Neural progenitor cell (in vitro differentiated cells): ENCODE measurements at places on chromosomes 2 and 18. TPM values are rescaled to one million over a fixed set of nuclear protein-coding genes. Genes with fewer than 3 reads are reported as not detected.

The FSIP2 gene
- total RNA-seq = 12.7 and 15.9 TPM in 2 replicates

The RBM44 gene
- total RNA-seq = 0.30 and 0.34 TPM in 2 replicates

The SERPINB2 gene
- total RNA-seq = not detected in 2 replicates

The COL4A4 gene
- 0.60 and 0.62 TPM in 2 replicates for total RNA-seq

The MDH1B gene
- 3.7 and 3.9 TPM in 2 replicates for total RNA-seq

The TRABD2A gene
- total RNA-seq = 1.7 and 2.0 TPM in 2 replicates

The SDC1 gene
- 27.5 and 54.0 TPM in 2 replicates for total RNA-seq

DNA sequence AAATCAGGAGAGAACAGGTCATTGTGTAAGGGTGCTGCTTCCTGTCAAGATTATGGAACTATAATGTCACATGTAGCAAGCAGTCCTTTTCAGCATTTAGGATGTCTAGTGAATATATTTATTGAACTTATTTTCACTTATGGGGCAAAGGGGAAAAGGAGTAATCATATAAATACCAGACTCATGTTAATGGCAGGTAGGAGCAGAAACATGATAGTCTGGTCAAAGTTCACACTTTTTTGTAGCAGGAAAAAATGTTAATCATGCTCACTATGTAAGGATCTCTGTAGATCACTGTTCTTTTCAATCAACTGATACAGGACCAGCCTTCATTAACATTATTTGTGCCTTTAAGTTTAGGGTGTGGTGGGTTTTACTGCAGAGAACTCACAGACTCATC, 219.0 kb downstream of the STK39 start:
- H3K4me3 ChIP-seq = no peak overlapping the region
- no peak for DNase-seq
- H3K36me3 ChIP-seq = no peaks in the 10 kb centered on the region
- no peak overlapping the region for H3K27ac ChIP-seq

DNA sequence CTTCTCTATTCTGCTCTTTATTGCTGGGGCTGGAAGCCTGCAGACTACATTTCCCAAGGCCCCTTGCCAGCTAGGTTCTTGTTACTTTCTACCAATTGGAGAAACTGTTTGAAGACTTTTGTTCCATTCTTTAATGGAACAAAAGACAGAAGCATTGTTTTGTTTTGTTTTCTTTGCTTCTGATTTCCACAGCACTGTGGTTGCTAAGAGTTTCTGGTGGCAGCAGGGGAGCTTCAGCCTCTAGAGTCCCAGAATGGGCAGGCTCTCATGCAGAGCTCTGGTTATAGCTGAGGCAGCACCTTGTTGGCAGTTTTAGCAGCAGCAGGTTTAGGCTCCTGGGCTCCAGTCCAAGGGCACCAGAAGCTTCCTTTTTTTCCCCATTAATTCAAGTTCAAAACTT, 234.3 kb downstream of the ETAA1 start:
- H3K27me3 ChIP-seq = no peaks in the 10 kb centered on the region
- peaks cover 6% of the 10 kb centered on the region for H3K4me1 ChIP-seq
- no peak overlapping the region for H3K4me3 ChIP-seq
- H3K27ac ChIP-seq = no peak overlapping the region
- H3K36me3 ChIP-seq = no peaks in the 10 kb centered on the region
- peak; percentile 65 for DNase-seq

- H3K27me3 ChIP-seq = no peaks in the 10 kb centered on the region
- peaks cover 6% of the 10 kb centered on the region for H3K4me1 ChIP-seq
- H3K4me3 ChIP-seq = no peak overlapping the region
- DNase-seq = peak; percentile 28
- peak overlapping the region; percentile 27 for H3K27ac ChIP-seq
Observed at GRCh38 chr18:67525328-67526099, 9.0 kb upstream of the DSEL start.

GRCh38 chr18:11927497-11927896, 19.4 kb upstream of the MPPE1 start:
- H3K36me3 ChIP-seq = no peaks in the 10 kb centered on the region
- DNase-seq = no peak
- H3K4me1 ChIP-seq = no peaks in the 10 kb centered on the region
- H3K27ac ChIP-seq = no peak overlapping the region
- no peak overlapping the region for H3K4me3 ChIP-seq

- H3K4me3 ChIP-seq = no peak overlapping the region
- no peak overlapping the region for H3K27ac ChIP-seq
- H3K27me3 ChIP-seq = no peaks in the 10 kb centered on the region
- DNase-seq = no peak
Observed at GRCh38 chr18:12068950-12069320, 24.7 kb upstream of the ANKRD62 start.

GRCh38 chr2:152219077-152219828, 43.7 kb upstream of the STAM2 start:
- no peaks in the 10 kb centered on the region for H3K27me3 ChIP-seq
- no peak for DNase-seq
- H3K27ac ChIP-seq = no peak overlapping the region
- peaks cover 16% of the 10 kb centered on the region for H3K4me1 ChIP-seq
- H3K36me3 ChIP-seq = no peaks in the 10 kb centered on the region

DNA sequence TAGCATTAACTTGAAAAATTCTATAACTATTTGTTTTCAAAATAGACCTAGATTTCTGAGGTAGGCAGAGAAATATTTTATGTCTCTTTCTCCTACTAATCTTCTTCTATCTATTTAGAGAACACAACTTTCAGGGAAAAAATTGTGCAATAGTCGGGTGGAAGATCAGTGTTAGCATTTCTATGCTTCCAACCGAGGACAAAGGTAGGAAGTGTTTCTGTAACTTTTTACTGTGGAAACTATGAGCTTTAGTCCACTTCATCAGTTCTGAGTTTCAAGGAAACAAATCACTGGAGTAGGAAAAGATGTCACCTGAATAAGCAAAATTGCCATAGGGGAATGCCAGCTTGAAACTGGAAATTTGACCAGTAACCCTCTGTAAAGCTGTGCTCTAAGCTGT, 207.7 kb upstream of the CTAGE1 start:
- no peak overlapping the region for H3K4me3 ChIP-seq
- H3K4me1 ChIP-seq = no peaks in the 10 kb centered on the region
- H3K27me3 ChIP-seq = no peaks in the 10 kb centered on the region
- H3K36me3 ChIP-seq = no peaks in the 10 kb centered on the region
- no peak overlapping the region for H3K27ac ChIP-seq

GRCh38 chr2:101140237-101140636, 10.9 kb downstream of the TBC1D8 start:
- H3K36me3 ChIP-seq = no peaks in the 10 kb centered on the region
- no peaks in the 10 kb centered on the region for H3K27me3 ChIP-seq
- H3K4me1 ChIP-seq = no peaks in the 10 kb centered on the region
- no peak for DNase-seq
- no peak overlapping the region for H3K27ac ChIP-seq

GRCh38 chr2:126302043-126302442, 353.9 kb upstream of the GYPC start:
- no peaks in the 10 kb centered on the region for H3K36me3 ChIP-seq
- H3K4me3 ChIP-seq = no peak overlapping the region
- H3K4me1 ChIP-seq = no peaks in the 10 kb centered on the region
- H3K27me3 ChIP-seq = no peaks in the 10 kb centered on the region
- no peak overlapping the region for H3K27ac ChIP-seq

DNA sequence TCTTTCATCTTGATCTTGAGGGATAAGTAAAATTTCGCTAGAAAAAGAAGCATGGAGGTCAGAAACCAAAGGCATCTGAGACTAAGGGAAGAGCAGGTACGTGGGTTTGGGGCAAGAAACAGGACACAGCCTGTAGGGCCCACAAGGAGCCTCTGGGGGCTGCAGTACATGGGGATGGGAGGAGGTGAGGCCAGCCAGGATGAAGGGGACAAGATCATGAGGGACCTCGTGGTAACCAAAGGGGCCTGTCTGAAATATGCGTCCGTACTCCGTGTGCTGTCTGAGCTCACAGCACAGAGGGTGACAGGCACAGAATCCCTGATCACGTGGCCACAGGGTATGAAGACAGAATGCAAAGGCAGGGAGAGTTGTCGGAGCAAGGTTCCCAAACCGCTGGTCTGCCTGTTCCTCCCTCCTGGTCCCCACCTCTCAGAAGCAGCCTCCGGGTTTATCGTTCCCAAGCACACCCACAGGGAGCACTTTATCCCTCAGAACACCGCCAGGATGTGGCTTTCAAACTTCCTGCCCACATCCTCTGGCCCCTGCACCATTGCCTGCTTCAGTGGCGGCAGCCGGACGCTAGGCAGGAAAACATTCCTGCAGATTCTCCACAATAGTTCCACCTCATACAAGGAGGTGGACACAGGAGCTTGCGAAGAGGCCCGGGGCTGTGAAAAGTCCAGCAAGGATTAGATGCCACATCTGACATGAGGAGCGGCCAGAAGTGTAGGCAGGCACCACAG, 12.0 kb downstream of the TMEM163 start:
- H3K27me3 ChIP-seq = no peaks in the 10 kb centered on the region
- H3K36me3 ChIP-seq = no peaks in the 10 kb centered on the region
- H3K4me1 ChIP-seq = peaks cover 12% of the 10 kb centered on the region
- no peak for DNase-seq
- no peak overlapping the region for H3K27ac ChIP-seq

DNA sequence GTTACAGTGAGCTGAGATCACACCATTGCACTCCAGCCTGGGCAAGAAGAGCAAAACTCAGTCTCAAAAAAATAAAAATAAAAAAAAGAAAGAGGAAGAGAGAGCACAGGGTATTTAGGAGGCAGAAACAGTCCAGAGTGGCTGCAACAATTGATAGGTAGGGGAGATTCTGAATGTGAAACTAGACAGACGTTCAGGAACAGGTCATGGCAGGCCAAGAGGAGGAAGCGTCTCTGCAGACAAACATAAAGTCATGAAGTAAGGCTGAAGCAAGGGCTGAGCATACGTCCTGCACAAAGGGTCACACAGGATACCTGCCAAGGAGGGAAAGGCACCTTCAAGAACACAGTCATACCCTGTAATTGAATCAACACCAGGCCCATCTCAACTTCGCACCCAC, 64.1 kb upstream of the ZNF532 start:
- H3K4me3 ChIP-seq = no peak overlapping the region
- H3K36me3 ChIP-seq = no peaks in the 10 kb centered on the region
- DNase-seq = no peak
- peaks cover 9% of the 10 kb centered on the region for H3K4me1 ChIP-seq

DNA sequence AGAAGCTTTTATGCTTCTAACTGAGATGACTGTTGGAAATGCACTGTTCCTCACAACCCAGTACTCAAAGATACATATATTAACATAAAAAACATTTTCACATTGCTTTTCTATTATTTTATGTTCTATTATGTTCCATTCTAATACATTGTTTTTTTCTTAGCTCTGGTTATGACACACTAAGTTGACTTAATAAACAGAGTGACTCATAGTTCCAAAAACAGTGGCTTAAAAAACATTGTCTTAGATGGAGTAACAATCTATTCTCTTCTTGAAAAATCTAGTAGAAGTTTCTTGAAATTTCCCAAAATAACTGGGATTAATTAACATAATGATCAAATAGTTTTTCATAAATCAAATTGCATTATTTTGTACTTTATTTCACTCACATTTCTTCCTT, 328.2 kb upstream of the LRATD1 start:
- H3K36me3 ChIP-seq = no peaks in the 10 kb centered on the region
- no peaks in the 10 kb centered on the region for H3K27me3 ChIP-seq
- no peak overlapping the region for H3K4me3 ChIP-seq

DNA sequence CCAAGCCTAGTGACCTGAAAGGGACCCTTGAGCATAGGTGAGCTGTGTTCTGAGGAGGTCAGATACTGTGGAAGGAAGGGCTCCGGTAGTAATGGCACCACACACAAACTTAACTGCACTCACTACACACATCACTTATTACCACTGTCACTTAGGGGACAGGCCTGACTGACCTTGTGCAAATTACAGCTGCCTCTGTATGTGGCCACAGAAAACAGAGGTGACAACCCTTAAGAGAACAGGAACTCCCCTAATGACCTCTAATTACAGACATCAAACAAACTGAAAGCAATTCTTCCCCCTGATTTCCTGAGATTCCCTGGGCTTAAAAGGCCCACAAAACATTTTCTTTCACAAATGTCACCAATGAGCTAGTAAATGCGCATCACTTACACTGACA, 360.6 kb downstream of the RND3 start:
- peaks cover 22% of the 10 kb centered on the region for H3K4me1 ChIP-seq
- DNase-seq = peak; percentile 31
- H3K27me3 ChIP-seq = no peaks in the 10 kb centered on the region
- no peak overlapping the region for H3K4me3 ChIP-seq
- H3K27ac ChIP-seq = no peak overlapping the region
- H3K36me3 ChIP-seq = no peaks in the 10 kb centered on the region

DNA sequence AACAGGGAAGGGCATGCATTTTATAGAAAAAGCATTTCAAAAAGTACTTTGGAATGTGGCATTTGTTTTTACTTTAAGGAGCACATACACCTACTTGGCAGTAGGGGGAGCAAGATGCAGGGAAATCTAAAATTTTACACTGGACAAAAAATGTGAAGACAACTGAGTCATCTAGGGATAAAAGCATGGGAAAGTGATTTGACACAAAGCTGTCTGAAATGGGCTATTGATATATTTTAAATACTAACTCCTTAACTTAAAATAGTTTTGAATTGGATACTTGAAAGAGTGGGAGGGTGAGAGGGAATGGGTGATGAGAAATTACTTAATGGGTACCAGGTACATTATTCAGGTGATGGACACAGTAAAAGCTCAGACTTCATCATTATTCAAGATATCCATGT, 15.8 kb downstream of the TMEM200C start:
- no peak overlapping the region for H3K4me3 ChIP-seq
- no peaks in the 10 kb centered on the region for H3K27me3 ChIP-seq
- no peaks in the 10 kb centered on the region for H3K4me1 ChIP-seq
- no peaks in the 10 kb centered on the region for H3K36me3 ChIP-seq
- DNase-seq = peak; percentile 31

GRCh38 chr2:192413812-192414681, 219.3 kb upstream of the TMEFF2 start:
- H3K27ac ChIP-seq = no peak overlapping the region
- no peaks in the 10 kb centered on the region for H3K27me3 ChIP-seq
- no peaks in the 10 kb centered on the region for H3K36me3 ChIP-seq
- H3K4me3 ChIP-seq = no peak overlapping the region
- no peaks in the 10 kb centered on the region for H3K4me1 ChIP-seq

DNA sequence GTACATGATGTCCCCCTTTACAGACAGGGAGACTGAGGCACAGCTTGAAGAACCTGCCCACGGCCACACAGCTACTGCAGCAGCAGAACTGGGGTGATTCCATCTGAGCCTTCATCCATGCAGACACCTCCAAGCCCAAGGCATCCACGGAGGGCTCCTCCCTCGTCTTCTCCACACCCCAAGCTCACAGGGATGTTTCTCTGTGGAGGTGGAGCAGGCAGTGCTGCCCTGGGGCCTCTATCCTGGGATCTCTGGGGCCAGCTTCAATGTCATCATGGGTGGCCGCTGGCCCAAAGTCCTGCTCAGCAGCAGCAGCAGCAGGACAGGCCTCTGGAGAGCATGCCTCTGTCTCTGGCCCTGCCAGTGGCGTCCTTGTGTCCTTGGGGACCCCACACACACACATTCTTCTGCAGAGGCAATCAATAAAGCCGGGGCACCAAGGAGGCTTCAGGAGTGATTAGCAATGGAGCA, 31.2 kb downstream of the ADI1 start:
- H3K4me1 ChIP-seq = no peaks in the 10 kb centered on the region
- no peak overlapping the region for H3K4me3 ChIP-seq
- DNase-seq = no peak
- H3K27me3 ChIP-seq = no peaks in the 10 kb centered on the region
- H3K27ac ChIP-seq = no peak overlapping the region
- no peaks in the 10 kb centered on the region for H3K36me3 ChIP-seq
